ENCODE measurements at places on chromosomes 4 and X.

DNA sequence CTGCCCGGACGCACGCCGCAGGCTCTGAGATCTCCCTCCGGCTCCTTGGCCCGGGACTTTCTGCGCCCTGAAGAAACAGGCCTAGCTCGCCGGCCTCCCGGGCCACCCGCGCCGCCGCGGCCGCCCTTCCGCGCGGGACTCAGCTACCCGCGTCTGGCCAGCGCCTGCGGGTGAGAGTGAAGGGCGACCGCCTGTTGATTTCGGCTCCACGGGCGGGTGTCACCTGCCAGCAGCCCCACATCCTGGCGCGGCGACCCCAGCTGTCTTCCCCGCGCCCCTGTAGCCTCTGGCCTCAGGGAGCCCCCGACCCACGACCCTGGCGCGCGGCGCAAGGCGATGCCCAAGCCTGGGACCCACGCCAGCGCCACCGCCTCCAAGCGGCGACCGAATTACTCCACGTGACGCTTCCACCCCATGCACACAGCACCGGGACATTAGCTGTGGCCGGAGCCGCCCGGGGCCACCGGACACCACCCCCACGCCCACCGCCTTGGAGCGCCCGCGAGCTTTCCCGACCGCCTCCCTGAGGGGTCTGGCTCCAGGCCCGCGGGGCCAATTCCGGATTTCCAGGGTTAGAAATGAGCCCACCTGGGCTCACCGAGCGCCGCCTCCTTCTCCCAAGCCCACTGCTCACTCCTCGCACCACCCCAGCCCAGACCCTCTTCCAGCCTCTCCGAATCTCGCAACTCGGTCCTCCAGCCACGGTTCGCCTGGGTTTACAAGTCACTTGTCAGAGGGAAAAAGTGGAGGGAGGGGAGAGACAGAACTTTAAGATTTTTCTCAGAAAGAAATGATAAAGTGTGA lies 10.2 kb downstream of the ARX start:
- no peak for DNase-seq

- no peak for DNase-seq
Measured at GRCh38 chr4:139732991-139733570, 67.5 kb downstream of the MGST2 start.

DNA sequence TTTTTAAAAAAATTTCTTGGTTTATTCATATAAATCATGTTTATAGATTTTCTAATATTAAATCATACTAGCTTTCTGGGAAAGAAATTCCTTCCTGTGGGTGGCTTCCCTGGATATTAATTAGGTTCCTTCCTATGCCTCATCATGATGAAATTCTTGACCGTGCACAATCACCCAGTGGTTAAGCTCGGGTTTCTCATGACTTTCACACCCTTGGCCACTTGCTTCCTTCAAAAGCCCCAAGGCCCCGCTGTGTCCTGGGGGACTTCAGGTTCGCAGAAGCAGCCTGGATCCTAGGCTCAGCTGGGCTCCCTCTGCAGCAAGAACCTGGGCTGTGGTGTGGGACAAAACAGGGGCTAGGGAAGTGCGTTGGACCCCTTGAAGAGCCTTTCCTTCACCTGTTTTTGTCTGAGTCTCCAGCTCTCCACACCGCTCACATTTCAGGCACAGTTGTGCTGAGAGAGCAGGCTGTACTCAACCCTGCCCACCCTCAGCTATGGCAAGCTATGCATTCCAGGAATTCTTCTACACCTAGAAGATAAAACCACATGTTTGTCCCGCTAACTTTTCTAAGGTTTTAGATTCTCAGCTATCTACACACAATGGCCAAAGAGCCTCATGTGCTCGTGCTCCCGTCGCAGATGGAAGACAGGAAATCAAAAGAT lies 48.9 kb upstream of the TMSB15B start:
- no peak for DNase-seq

DNA sequence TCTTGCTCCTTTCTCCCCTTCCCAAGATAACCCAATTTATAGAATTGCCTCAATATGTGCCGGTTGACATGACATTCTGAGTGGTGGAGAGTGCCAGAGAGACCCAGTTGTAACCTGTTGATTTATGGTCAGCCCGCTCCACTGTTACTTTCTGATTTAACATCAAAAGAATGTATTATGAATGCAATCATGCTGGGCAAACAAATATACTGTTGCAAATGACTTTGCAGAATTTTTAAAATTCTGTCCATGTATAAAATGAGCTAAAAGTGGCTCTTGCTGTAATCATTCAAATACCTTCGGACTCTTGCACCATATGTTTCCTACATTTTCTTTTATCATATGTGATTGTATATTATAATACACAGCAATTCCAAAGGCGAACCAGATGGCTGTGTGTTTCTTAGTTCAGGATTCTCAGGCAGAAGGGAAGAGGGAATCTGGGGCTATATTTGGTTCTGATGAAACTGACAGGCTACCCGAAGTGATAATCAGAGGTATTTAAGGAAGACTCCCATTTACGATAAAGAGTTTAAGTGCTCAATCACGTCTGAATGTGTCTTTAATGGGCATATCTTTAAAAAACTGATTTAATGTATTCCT lies 131.7 kb downstream of the CLCN4 start:
- DNase-seq: no peak

DNA sequence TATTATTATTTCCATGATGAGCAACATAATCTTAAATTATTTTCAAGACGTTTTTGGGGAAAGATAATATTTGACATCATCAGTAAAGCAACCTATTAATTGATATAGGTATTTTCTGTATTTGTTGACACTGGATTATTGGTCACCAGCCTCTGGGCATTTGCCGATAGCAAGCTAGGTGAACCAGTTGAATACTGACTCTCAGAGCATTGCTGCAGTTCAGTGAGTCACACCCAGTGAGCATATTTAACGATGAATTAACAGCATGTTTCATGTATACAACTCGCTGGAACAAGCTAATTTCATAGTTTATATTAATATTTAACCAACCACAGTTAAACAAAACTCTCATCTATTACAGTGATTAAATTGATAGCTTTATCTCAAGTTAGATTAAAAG lies 1006.0 kb upstream of the DIAPH2 start:
- no peak for DNase-seq

- DNase-seq: no peak
Measured at GRCh38 chr4:186342582-186342981, 76.6 kb downstream of the F11 start.

GRCh38 chr4:165481053-165481835 lies 102.4 kb downstream of the CPE start:
- DNase-seq: no peak

DNA sequence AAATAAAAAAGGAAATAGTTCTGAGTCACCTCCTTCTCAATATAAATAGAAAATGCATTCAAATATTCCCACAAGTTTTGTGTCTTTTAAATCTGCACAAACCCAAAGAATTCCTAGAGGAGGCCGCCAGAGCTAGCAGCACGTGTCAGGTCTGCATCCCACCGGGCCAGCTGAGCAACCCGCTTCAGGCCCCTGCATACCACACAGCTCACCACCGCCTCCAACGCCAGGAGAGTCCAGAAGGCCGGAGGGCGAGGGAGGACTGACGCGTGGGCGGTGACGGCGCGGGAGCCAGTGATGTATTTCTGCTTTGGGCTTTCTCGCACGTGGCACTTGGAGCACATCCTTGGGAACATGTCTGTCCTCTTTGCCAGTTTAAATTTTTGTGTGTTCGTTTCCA lies 61.9 kb upstream of the CLDN34 start:
- no peak for DNase-seq

DNA sequence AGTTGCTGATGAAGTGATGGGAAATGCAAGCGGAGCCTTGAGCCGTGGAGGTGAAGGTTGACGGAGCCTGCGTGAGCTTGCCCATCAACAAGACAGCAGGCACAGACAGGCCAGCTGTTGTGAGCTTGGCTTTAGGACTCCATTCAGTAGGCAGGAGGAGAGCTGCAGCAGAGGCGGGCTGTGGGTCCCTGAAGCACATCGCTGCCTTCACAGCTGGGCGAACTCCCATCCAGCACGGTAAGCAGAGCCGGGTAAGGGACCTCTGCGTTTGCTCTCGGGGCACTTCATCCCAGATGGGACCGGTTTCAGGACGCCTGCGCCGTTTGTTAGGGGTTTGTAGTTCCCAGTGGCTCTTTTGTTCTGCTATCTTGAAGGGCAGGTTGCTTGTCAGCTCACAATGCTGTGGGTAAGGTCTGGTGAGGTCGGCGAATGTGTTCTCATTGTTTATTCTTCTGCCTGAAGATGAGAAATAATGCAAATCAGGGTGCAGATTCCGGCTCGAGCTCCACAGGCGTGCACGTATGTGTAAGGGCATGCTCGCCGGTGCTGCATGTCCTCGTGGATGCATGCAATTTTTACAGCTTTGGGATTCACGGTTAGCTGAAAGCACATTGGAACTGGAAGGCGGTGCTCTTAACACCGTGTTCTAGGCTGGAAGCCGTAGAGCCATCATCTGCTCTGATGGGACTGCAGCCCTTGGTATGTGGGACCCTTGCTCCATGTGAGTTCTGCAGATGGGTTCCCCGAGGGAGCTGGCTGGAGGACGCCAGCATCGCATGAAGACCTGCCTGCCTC lies 54.6 kb upstream of the CLDN34 start:
- DNase-seq: no peak

- no peak for DNase-seq
Measured at GRCh38 chr4:36165631-36166005, 78.7 kb downstream of the ARAP2 start.

- no peak for DNase-seq
Measured at GRCh38 chr4:99362768-99363167, 10.2 kb upstream of the ADH1C start.

- DNase-seq: no peak
Measured at GRCh38 chrX:96979766-96980165, 96.1 kb downstream of the RPA4 start.

All from stimulated activated CD4-positive, alpha-beta T cell treated with anti-CD3 and anti-CD28 coated beads, TNF-alpha, amount 100 ng/mL, for 24 hours (primary cell).